ENCODE measurements at places on chromosomes 11 and 22.

GRCh38 chr22:24232725-24233124 is 12.2 kb downstream of the GGT5 start:
- no peak for DNase-seq

GRCh38 chr22:36470994-36471331 is 10.5 kb downstream of the TXN2 start:
- DNase-seq = no peak

DNA sequence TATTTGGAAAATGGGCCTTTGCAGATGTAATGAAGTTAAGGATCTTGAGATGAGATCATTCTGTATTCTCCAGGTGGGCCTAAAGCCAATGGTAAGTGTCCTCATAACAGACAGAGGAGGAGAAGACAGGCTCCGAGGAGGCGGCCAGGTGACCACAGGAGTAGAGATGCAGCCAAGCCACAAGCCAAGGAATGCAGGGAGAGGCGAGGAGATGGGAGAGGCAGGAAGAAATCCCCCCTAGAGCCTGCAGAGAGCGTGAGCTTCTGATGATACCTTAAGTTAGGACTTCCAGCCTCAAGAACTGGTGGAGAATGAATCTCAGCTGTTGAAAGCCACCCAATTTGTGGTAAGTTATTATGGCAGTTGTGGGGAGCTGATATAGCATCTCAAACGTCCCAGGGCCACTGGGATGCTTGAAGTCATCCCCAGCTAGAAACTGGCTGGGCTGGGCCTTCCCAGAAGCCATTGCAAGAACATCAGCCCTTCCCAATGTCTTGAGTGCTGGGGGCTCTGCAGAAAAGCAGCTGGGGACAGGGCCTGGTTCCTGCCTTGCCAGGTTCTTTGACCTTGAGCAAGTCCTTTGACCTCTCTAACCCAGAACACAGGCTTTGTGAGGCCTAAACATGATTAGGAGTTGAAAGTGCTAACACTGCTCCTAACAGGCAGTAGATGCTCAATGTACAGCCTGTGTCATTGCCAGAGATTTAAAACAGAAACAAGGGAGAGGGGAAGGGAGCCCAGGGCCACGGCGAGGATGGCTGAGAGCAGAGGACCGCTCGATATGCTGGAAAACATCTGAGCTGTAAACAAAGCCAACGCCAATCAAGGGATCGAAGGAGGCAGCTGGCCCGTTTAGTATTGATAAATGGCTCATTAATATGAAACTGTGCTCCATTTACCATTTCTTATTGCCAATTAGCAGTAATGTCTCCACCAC is 632.3 kb downstream of the TBC1D22A start:
- no peak for DNase-seq

DNA sequence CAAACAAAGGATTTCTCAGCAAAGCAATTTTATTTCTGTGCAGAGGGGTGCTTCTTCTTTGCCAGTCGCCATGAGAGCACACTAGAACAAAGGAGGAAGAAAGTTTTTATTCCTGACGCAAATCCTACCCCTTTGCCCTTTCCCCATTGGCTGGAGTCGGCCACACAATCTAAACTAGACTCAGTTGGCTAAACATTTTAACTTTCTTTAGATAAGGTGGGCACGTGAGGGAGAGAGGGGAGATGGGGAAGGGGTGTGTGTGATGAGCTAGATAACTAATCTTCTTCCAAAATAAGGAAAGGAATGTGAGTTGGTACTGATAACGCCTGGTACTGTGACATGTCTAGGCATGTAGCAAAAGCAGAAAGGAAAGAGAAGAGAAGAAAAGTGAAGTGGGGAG is 626 bp downstream of the TRIM22 start:
- DNase-seq = peak; percentile 33

- peak; percentile 57 for DNase-seq
These were observed 10.5 kb downstream of the GRK2 start for GRCh38 chr11:67276781-67277230.

DNA sequence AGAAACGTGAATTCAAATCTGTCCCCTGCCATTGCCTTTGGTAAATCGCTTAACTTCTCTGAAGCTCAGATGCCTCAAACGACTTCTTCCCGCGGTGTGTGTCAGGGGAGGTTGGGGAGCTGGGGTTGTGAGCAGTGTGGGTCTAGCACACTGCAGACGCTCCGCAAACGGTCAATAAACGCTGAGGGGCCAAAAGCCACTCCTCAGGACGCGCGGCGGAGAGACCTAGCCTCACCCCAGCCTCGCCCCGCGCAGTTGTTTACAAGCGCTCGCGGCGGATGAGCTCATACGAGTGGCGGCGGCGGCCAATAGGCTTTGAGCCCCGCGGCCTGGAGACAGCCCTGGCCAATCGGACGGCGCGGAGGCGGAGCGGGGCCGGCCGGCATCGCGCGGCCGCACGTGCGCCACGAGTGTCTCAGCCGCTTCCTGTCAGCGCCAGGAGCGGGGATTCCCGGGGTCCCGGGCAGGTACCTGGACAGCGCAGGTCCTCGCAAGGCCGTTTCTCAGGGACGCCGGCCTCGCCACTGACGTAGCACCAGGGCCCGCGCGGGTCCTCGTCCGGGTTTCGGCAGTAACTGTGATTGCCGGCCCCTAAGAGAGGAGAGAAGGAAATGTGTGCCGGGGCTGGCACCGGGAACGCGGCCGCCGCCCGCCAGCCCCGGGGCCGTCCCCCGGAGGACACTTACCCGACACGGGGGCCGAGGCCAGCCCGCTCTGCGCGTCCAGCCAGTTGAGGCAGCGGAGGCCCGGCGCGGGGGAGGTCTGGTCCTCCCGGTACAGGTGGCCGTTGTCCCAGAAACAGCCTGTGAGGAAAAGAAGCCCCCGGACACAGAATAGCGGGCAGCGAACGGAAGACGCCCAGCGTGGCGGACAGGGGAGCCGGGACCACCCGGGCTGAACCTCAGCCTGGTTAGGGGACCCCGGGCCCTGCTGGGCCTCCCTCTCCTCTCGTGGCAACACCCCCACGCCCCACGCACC is 1.5 kb downstream of the PIK3IP1 start:
- DNase-seq = peak; percentile 97

DNA sequence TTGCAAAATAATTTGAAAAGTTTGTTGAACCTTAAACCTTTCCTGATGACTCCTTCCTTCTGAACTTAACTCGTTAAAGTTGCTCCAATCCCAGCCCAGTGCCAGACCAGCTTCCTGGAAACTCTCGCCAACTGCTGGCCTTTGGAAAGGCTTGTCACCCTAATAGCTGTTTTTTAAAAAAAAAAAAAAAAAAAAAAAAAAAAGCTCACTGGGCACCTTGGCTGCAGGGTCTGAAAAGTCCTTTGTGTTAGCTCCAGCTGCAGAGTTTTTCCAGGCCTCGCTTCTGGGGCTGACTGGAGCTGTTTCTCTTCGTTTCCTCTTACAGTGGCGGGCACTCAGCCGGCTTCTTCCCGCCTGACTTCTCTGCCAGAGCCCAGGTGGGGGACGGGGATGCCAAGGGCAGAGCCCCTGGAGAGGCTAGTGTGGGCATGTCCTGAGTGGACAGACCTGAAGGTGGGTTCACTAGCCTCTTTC is 25.1 kb downstream of the KCNQ1OT1 start:
- no peak for DNase-seq

- no peak for DNase-seq
These were observed 21.6 kb upstream of the BID start for GRCh38 chr22:17795661-17796548.

- no peak for DNase-seq
These were observed 25.5 kb downstream of the CTNND1 start for GRCh38 chr11:57787006-57787604.

DNA sequence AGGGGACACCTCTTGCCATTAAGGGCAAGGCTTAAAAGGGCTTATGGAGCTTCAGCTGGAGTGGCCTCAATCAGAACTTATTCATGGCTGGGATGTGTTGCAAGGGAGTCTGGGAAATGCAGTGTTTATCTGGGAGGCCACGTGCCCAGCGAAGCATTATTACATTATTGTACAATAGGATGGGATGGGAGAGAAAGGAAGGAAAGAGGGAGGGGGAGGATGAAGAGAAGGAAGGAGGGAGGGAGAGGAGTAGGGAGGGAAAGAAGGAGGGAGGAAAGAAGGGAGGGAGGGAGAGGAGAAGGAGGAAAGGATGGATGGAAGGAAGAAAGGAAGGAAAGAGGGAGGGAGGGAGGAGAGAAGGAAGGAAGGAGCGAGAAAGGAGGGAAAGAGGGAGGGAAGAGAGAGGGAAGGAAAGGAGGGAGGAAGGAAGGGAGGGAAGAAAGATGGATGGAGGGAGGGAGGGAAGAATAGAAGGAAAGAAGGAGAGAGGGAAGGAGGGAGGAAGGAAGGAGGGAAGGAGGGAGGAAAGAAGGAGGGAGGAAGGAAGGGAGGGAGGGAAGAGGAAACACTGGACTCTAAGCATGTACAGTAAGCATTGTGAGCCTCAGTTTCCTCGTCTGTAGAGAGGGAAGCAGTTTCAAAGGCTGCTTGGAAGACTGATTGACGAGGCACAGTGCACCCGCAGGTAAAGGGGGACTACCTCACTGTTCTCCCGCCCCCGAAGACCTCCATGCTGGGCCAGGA is 62.2 kb downstream of the MYEOV start:
- no peak for DNase-seq

- no peak for DNase-seq
These were observed 1.3 kb downstream of the RDX start for GRCh38 chr11:110295086-110295485.

GRCh38 chr22:24247011-24247507 is 2.2 kb upstream of the GGT5 start:
- DNase-seq = no peak

DNA sequence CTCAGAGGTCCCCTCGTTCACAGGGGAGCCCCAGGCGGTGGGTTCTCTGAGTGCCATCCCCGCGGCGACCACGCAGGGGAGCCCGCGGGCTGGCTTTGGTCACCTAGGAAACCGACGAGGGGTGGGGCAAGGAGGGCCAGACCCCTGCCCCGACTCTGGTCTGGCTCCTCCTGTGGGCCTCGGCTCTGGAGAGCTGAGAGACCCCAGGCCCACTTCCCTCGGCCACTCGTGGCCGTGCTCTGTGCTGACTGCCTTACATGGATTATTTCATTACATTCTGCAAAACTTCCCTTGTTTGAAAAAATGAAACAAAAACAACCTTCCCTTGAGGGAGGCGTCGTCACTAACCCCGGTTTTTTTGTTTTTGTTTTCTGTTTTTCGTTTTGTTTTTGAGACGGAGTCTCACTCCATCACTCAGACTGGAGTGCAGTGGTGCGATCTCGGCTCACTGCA is 15.1 kb upstream of the CYTH4 start:
- peak; percentile 53 for DNase-seq

GRCh38 chr11:61172356-61172755 is 11.1 kb upstream of the VPS37C start:
- no peak for DNase-seq

DNA sequence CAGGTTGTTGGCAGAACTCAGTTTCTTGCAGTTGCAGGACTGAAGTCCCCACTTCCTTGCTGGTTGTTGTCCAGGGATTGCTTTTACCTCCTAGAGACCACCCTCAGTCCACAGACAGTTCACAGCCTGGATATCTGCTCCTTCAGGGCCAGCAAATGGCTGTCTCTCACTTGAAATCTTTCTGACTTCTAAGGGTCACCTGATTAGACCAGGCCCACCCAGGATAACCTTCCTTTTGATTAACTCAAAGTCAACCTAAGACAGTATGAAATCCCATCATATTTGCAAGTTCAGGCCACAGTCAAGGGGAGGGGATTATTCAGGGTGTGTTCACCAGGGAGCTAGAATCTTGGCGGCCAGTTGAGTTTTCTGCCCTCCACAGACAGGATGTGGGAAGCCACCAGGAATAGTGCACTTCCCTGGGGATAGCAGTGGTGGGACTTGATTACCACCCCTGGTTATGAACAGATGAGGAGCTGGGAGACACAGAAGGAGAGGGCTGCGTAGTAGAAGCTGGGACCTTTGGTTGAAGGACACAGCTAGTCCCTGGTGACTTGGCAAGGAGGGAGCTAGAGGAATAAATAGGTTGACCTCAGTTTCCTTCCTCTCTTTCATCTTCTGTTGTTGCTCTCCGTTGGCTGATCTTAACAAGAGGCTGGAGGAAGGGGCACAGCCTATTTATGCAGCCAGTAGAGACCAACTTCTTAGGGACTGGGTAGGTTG is 33.4 kb downstream of the MIAT start:
- DNase-seq = no peak

DNA sequence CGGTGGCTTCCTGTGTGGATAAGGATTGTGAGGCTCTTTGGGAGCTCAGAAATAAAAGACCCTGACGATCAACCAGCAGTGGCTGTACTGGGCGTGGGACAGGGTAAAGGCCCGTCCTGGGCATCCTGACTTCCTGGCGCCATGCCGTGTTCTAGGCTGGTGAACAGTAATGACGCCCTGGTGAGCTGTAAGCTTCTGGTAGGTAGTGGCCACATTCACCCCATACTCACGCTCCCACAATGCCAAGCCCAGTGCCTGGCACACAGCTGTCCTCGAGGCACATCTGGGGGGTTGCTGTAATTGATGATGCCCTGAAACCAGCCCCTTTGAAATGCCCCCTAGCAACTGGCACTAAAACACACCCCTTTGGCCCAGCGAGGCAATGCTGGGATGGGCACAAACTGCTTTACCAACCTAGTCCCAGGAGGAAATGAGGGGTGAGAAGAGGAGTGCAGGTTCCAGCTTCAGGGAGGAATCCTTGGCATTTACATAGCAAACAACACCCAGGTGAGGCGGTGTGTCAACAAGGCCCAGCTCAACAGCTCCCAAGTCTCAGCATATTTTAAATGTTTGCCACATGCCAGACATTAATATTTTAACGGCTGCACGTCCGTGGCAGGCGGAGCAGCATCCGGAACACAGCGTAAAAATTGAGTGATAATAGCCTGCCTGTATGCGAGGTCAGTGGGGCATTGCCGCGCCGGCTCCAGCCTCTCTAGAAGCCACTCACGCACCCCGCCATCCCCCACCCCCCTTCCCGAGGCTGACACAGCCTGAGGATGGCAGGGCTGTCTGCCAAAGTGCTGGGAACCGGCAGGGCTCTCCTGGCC is 79.3 kb downstream of the DSCAML1 start:
- no peak for DNase-seq

DNA sequence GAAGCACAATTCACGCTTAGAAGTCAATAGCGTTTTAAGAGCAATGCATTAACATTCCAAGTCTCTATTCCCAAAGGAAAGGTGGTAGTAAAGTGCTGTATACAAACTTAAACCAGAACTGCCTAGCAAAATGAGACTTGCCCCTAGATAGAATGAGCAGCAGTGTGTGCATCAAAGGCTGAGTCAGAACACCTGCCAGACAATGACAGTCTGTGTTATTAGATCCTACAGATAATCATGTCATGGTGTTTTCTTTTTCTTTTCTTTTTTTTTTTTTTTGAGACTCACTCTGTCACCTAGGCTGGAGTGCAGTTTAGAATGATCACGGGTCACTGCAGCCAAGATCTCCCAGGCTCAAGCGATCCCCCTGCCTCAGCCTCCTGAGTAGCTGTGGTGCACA is 1.6 kb downstream of the RTCB start:
- no peak for DNase-seq

GRCh38 chr22:50531546-50531961 is 1.7 kb upstream of the TYMP start:
- no peak for DNase-seq

GRCh38 chr22:37999236-37999635 is 14.9 kb upstream of the SOX10 start:
- no peak for DNase-seq

- peak; percentile 62 for DNase-seq
These were observed 189.3 kb upstream of the MTMR2 start for GRCh38 chr11:96113193-96113681.

All from AG08395 (cell line).